ENCODE measurements at places on chromosomes 7 and 10.

DNA sequence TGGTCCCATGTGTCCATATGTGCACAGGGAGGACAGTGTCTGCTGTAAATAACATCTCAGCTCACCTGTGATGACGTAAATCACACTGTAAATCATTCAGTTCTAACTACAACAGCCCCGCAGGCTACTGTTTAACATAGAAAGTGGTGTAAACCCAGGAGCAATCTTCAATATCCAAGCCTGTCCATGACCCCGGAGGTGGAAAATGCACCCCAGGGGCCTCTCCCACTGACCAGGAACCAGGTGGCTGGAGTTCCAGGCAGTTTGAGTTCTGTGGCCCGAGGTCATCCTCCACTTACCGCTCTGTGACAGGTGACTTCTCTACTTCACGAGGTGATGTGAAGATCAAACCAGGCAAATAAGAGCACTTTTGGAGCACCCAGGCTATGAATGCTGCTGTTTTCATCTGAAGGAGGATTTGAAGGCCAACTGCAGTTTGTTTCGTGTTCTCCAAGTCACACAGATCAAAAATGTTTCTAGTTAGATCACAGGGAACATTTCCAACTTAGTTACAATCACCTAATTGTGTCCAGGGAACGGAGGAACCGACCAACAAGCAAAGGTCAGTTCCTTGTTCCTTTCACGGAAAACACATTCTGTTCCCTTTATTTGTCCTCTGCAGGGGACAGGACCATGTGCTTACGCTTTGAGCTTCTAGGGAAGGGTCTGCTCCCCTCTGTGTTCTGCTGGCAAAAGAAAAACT lies 131.8 kb downstream of the WDR37 start:
- DNase-seq = no peak

DNA sequence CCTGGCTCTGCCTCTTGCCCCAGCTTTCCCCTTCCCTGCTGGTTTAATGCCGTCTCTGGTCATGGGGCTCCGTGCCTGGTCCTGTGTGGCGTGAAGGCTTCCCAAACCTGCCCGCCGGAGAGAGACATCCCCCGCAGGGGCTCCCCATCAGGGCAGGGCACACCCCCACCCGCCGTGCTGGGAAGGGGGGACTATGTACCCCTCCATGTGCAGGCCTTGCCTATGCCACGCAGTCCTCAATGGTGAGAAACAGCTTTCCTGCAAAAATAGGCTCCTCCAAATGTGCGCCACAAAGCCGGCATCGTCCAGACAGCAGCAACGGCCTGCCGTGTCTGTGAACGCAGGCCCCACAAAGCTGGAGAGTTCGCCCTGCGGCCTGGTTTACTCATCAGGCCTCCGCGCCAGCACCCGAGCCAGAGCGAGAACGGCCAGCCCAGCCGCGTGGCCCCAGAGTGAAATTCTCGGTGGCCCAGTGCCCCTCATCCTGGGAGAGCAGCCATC lies 313.4 kb downstream of the DNAJB6 start:
- no peak for DNase-seq

DNA sequence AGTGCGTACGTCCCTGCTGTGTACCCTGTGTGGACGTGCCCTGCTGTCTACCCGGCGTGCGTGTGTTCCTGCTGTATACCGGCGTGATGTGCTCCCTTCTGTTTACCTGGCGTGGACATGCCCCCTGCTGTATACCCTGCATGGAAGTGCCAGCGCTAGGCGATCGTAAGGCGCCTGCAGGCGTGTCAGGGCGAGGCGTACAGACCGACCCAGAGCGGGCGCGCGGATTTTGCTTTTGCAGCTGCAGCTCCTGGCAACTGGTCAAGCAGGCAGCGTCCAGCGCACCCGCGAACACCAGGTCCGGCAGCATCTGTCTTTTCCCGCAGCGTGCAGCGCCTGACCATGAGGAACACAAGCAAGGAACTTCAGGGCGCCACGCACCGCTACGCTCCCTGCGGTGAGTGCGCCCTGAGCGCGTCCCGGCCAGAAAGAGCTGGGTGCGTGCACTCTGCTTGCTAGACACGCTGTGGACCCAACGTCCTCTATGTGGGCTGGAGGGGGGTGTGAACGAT lies 680 bp downstream of the C7orf57 start:
- no peak for DNase-seq

DNA sequence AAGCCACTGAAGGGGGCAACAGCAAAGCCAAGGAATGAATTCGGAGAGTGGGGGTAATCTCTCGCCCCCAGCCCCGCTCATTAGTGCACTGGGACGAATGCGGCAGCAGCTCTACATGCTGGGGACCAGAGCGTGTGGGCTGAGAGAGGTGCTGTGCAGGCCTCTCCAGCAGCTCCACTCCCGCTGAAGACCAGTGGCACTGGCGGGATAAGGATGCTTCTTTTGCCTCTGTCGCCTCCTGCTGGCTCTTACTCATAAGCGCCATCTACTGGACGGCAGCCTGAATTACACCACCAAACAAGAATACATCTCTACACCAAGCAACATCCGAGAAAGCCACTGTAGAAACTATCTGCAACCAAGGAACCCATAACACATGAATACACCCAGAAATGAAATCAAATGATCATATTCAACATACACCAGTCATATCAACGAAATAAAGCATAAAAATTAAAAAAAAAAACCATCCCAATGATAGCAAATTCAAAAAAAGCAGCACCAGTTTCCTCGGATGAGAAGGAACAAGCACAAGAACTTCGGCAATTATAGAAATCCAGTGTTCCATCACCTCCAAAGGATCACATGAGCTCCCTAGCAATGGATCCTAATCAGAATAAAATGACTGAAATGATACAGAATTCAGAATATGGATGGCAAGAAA lies 79.0 kb upstream of the TMEM168 start:
- peak; percentile 30 for DNase-seq

DNA sequence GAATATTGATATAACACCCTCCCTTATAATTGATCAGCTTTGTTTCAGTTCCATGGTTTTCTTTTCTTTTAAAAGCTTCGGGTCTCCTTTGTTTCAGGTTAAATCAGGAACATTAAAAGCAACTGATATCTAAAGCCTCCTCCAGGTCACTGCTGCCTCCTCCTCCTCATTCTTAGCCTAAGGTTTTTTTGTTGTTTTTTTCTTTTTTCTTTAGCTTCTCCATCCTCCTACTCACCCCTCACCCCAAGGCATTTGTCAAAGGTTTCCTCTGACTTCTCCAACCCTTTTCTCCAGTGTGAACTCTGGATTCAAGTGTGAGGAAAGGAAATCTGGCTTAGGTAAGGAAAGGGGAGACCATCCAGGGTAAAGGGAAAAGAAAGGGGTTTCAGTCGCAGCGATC lies 420.2 kb upstream of the NFE2L3 start:
- DNase-seq = no peak

- no peak for DNase-seq
These were observed 58.3 kb upstream of the COBL start for GRCh38 chr7:51374936-51375335.

- DNase-seq = no peak
These were observed 24.1 kb upstream of the BHLHA15 start for GRCh38 chr7:98187138-98187502.

- DNase-seq = no peak
These were observed 735.0 kb upstream of the PHF14 start for GRCh38 chr7:10238641-10239040.

- no peak for DNase-seq
These were observed 67.9 kb downstream of the MTURN start for GRCh38 chr7:30202671-30203070.

- DNase-seq = no peak
These were observed 16.5 kb upstream of the IMMP2L start for GRCh38 chr7:111578754-111579153.

DNA sequence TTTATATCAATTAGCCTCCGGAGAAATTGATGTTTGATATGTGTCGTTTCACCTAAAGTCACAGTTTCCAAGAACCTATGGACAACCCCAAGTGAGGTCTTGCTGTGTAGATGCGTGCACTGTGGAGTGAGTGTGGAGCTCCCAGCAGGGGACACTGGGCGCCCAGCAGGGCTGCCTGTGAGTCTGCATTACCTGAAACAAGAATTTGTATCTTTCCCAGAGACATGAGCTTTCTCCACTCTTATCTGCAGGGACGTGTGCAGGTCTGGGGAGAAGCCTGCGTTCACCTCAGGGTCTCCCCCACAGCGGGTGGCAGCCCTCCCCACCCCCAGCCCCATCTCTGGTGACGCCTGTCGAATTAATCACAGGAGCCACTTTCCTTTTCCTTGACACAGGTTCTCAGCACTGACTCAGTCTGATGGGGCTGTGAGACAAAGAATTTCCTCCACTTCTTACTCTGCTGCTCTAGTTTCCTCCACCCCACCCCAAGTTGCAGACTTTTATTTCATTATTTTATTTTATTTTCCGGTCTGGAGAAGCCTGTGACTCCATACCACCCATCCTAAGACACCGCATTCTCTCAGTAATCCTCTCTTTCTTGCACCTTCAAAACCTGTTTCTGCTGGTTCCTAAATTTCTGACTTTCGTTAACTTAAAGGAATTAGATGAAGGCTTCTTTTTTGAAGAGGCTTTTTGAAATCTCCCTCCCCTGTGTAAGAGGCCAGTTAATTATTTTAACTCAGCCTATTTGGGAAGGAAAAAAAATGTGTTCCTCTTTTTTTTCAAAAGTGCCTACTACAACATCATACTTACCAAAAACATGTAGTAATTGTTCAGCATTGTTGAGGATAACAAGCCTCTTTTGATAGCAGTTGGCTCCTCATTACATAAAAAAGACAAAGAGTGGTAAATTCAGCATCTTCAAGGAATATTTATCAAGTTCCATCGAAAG lies 17.0 kb upstream of the INSIG1 start:
- no peak for DNase-seq

DNA sequence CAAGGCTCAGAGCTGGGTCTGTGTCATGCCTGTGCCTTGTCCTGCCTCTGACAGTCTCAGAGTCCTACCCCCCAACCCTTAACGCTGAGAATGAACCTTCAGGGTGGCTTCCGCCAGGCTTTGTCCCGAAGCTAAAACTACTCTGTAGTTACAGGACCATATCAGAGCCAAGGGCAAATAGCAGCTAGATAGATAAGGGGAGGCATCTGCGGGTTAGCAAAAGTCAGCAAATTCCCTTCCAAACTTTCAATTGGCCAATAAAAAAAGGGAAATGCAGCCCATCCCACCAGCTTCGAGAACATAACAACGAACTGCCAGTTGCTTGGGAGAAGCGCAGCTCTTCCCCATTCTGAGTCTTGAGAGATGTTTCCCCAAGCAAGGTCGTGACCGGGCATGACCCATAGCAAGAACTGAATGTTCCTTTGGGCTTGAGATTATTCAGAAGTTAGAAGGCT lies 17.7 kb downstream of the CCL24 start:
- no peak for DNase-seq

GRCh38 chr7:26199301-26200037 lies 1.1 kb downstream of the HNRNPA2B1 start:
- DNase-seq = peak; percentile 62

DNA sequence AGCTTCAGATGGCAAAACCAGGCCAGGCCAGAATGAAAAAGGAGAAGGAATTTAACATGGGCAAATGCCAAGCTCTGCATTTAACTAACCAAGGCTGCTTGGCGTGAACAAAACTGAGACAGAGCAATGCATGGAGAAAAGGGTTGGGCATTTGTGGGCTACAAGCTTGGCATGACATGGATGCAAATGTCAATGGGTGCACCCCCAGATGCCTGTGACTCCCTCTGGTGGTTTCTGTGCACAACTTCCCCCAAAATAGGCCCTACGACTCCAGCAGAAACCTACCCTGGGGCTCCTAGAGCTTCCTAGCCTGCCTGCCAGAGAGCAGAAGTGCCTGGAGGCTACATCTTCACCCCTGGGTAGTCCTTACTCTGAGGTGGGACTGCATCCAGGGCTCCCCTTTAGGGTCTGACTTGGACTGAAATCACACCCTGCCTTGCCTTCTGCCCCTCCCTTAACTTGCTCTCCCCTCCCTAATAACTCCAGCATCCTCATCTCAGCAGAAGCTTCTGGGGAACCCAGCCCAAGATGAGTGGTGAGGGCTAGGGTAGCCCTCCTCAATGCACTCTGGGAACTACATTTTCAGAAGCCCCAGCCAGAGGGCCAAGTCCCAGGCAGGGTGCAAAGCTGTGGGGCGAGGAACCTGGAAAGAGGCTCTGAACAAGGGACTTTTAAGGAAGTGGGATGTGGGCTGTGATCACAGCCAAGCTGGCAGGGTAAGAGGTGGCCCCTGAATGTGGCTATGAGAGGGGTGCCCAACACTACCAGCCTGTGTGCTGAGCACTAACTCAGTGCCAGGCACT lies 11.3 kb downstream of the GPRIN2 start:
- DNase-seq = no peak
